HCT116 (cell line): ENCODE measurements at places on chromosomes 6 and 20. TPM values are rescaled to one million over a fixed set of nuclear protein-coding genes. Genes with fewer than 3 reads are reported as not detected.

The BPI gene
- not detected for total RNA-seq

The JAG1 gene
- 31.9 TPM for total RNA-seq

The COL9A3 gene
- 29.7 TPM for total RNA-seq

The MAP3K5 gene
- 11.8 TPM for total RNA-seq

The KCNS1 gene
- total RNA-seq: not detected

The CST5 gene
- not detected for total RNA-seq

The DYNLT2 gene
- total RNA-seq: 1.5 TPM

The NANP gene
- total RNA-seq: 7.3 TPM

The GPLD1 gene
- 2.1 TPM for total RNA-seq

The PI3 gene
- not detected for total RNA-seq

The SALL4 gene
- total RNA-seq: 1.9 TPM

The TMC2 gene
- not detected for total RNA-seq

The PREP gene
- total RNA-seq: 53.5 TPM

The PDE10A gene
- 0.37 TPM for total RNA-seq

The CLVS2 gene
- not detected for total RNA-seq

The MOG gene
- not detected for total RNA-seq

The NAPB gene
- 7.9 TPM for total RNA-seq

The RPS18 gene
- 4,062 TPM for total RNA-seq

The TRMT6 gene
- 13.2 TPM for total RNA-seq

The LY6G6F gene
- not detected for total RNA-seq

The JPH2 gene
- 0.17 TPM for total RNA-seq

The SSTR4 gene
- not detected for total RNA-seq

The RWDD2A gene
- total RNA-seq: 3.6 TPM

The FAM217A gene
- total RNA-seq: not detected

The GJA10 gene
- not detected for total RNA-seq

The ENPP5 gene
- total RNA-seq: 4.5 TPM

The HTR1E gene
- not detected for total RNA-seq

The CCN5 gene
- total RNA-seq: 0.20 TPM

The MROH8 gene
- 0.79 TPM for total RNA-seq

The RRAGD gene
- 15.9 TPM for total RNA-seq
